HuH-7.5 (cell line): ENCODE measurements at places on chromosomes 2 and 18.

GRCh38 chr18:33536904-33537303 lies 41.1 kb upstream of the ASXL3 start:
- DNase-seq = no peak

- no peak for DNase-seq
Observed at GRCh38 chr2:18750672-18751554, 161.5 kb upstream of the NT5C1B start.

DNA sequence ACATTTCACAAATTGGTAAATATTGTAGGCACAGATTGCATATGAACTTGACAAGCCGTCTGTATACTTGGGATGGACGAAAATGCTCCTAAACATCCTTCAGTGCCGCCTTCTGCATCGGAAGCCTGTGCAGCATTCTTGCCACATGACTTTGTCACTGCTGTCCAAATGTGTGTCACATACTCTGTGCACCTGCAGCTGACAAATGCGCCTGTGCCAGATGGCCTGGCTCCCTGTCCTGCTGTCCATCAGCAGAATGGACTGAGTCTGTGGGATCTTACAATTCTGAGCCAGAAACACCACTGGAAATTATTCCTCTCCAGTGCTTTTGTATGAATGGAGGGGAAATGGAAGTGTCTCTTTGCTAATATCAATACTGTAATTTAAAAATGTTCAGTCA lies 89.9 kb downstream of the DCDC2C start:
- DNase-seq = no peak

GRCh38 chr2:42195559-42195958 lies 26.4 kb downstream of the EML4 start:
- DNase-seq = no peak

DNA sequence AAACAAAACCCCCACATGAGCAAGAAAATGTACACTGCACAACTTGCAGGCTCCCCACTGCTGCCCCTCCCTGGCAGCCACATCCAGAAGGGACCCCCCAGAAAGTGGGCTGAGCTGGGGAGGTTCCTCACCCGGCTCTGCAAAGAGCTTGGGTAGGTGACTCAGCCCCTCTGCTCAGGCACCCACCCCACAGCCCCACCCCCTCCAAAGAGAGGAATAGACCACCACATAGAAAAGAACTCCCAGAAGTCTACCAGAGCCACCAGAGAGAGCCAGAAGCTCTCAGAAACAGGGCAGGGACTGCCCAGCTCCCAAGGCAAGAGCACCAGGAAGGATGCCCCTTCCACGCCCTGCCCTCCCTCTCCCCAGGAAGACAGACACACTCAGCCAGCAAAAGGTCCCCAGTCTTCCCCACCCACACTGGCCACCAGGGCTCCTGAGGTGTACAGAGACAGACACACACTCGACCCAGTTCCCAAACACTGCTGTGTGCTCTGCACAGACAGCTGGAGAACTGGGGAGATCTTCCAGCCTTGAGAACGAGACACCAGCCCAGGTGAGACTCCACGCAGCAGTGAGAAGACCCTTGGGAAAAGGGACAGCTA lies 28.2 kb downstream of the BIN1 start:
- DNase-seq = no peak

GRCh38 chr2:28607730-28608499 lies 112.1 kb downstream of the PLB1 start:
- no peak for DNase-seq

- DNase-seq = no peak
Observed at GRCh38 chr2:241891988-241892298, 22.4 kb downstream of the RTP5 start.

DNA sequence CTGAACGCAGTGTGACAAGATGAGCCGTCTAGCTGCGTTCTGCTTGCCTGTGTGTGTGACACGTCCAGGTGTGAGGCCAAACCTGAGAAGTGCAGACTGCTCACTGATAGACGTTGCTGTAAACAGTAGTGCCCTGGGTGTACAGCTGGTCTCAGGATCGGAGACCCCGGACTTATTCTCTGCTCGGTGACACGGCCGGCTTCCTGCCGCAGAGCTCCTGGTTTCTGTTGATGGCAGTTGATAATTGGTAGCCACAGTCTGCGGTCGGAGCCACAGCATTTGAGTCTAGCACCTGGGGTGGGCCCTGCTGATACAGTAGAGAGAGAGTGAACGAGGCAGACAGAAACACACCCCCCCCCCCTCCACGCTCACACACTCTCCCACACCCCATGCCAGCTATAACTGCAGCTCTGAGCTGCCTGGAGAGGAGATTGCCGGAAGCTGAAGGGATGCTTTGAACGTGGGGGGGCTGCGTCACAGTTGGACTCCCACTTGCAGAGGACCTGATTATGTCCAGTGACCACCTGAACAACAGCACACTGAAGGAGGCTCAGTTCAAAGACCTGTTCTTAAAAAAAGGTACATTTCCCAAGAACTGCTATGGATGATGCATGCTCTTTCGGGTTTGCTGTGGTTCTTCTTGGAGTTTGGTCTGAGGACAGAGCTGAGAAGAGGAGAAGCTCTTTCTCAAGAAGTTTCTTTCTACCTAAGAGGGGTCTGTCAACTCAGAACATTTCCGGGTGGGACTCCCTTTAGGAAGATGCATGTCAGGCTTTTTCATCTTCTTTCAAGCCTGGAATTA lies 114.0 kb downstream of the FAM210A start:
- DNase-seq = no peak

DNA sequence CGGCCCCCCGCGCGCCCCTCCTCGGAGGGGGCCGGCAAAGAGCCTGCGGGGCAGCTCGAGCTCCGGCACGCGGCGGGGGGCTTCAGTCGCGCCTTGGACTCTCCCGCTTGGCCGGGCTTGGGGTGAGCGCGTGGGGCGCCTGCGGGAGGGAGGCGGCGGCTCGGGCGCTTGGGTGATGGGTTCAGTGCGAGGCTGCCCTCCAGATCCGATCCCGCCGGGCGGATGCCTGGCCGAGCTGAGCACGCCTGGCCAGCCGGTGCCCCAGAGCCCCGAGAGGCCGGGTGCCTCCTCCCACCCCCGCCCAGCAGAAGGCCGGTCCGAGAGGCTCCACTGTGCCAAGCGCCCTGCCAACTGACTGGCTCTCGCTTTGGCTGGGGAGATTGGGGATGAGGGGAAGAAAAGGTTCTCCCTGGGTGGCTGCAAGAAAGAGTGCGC lies 273 bp upstream of the NXPH2 start:
- no peak for DNase-seq

GRCh38 chr2:240304746-240305161 lies 130.7 kb upstream of the GPC1 start:
- no peak for DNase-seq

DNA sequence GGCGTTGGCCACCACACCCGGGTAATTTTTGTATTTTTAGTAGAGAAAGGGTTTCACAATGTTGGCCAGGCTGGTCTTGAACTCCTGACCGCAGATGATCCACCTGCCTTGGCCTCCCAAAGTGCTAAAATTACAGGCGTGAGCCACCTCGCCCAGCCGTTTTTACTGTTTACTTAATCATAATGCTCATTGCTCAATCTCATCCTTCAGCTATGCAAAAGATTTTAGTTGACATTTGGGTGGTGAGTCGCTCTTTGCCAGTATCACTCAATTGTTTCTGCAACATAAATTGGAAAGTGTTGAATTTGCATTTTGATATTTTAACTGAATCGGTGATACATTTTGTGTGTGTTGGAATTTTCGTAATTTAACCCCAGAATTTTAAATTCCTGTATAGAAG lies 7.8 kb upstream of the ZNF532 start:
- DNase-seq = no peak

DNA sequence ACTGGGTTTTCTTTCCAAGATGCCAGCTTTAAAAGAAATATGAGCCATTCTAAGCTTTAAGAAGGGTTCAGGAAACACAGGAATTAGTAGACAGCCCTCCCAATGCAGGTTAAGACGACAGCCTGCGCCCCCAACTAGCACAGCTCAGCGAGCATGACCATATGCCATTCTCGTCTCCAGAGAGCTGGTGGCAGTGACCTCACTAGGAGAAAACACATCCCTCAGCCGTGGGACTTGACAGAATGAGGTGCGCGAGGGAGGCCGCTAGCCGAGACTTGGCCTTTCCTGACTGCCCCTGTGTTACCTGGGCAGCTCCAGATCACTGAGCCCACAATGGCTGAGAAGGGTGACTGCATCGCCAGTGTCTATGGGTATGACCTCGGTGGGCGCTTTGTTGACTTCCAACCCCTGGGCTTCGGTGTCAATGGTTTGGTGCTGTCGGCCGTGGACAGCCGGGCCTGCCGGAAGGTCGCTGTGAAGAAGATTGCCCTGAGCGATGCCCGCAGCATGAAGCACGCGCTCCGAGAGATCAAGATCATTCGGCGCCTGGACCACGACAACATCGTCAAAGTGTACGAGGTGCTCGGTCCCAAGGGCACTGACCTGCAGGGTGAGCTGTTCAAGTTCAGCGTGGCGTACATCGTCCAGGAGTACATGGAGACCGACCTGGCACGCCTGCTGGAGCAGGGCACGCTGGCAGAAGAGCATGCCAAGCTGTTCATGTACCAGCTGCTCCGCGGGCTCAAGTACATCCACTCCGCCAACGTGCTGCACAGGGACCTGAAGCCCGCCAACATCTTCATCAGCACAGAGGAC lies 103.9 kb downstream of the MAPK4 start:
- DNase-seq = no peak

- no peak for DNase-seq
Observed at GRCh38 chr2:47206181-47206580, 51.1 kb upstream of the STPG4 start.

- DNase-seq = no peak
Observed at GRCh38 chr2:234514873-234515638, 18.2 kb upstream of the ARL4C start.

DNA sequence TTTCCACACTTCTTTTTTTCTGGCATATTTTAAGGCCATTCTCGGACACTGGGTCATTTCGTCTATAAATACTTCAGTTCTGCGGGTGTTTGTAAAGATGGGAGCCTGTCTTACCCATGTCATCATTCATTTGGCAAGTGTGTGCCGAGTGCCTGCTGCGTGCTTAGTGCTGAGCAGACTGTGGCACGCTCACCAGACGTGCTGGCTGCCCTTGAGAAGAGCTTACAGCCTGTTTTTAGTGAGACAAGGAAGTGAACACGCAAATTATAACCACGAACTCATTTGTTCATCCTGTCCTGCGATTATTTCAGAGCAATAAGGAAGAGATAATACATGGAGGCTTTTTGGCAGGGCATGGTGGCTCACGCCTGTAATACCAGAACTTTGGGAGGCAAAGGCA lies 10.4 kb upstream of the STON1 start:
- no peak for DNase-seq

- no peak for DNase-seq
Observed at GRCh38 chr2:1850031-1850430, 105.7 kb upstream of the PXDN start.

DNA sequence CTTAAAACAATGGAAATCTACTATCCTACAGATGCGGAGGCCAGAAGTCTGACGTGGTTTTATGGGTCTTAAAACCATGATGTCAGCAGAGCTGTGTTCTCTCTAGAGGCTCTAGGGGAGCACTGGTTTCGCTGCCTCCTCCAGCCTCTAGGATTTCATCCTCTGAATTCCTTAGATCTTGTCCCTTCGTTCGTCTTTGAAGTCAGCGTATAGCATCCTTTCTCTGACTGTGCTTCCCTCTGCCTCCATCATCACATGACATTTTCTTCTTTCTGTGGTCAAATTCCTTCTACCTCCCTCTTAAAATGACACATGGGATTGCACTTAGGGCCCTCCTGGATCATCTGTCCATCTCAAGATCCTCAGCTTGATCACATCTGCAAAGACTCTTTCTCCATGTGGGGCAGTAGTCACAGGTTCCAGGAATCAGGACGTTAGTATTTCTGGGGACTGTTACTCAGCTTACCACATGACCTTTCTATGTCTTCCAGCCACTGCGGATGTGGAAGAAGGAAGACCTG lies 22.7 kb upstream of the NCK2 start:
- DNase-seq = no peak

GRCh38 chr2:217978536-217979150 lies 24.2 kb downstream of the TNS1 start:
- DNase-seq = peak; percentile 46

DNA sequence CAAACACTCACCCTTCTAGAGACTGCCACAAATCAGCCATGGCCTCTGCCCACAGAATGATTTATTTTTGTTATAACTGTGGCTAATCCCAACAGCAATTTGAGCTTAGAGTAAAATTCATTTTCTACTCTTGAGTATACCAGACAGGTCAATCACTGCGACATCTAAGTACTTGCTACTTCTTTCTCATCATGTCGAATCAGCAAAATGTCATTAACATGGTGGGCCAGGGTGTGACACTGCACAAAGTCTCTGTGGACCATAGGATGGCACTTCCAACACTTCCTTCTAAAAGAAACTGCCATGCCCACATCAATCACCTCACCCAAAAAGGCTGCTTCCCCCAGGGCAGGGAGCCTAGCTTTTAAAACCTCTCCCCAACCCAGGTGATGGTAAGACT lies 64.4 kb downstream of the KCNG3 start:
- no peak for DNase-seq

- no peak for DNase-seq
Observed at GRCh38 chr2:23413641-23414040, 28.7 kb downstream of the KLHL29 start.

- DNase-seq = no peak
Observed at GRCh38 chr2:219548990-219549389, 5.2 kb downstream of the TMEM198 start.

- no peak for DNase-seq
Observed at GRCh38 chr2:149160701-149161217, 122.3 kb downstream of the LYPD6B start.

- no peak for DNase-seq
Observed at GRCh38 chr2:16775899-16776231, 110.2 kb upstream of the CYRIA start.

GRCh38 chr2:54377901-54378493 lies 78.1 kb upstream of the SPTBN1 start:
- DNase-seq = no peak

GRCh38 chr2:30385327-30385726 lies 61.7 kb upstream of the LCLAT1 start:
- DNase-seq = no peak

GRCh38 chr2:205723179-205723578 lies 40.9 kb downstream of the NRP2 start:
- no peak for DNase-seq

- DNase-seq = no peak
Observed at GRCh38 chr2:112765251-112765650, 842 bp upstream of the CKAP2L start.

DNA sequence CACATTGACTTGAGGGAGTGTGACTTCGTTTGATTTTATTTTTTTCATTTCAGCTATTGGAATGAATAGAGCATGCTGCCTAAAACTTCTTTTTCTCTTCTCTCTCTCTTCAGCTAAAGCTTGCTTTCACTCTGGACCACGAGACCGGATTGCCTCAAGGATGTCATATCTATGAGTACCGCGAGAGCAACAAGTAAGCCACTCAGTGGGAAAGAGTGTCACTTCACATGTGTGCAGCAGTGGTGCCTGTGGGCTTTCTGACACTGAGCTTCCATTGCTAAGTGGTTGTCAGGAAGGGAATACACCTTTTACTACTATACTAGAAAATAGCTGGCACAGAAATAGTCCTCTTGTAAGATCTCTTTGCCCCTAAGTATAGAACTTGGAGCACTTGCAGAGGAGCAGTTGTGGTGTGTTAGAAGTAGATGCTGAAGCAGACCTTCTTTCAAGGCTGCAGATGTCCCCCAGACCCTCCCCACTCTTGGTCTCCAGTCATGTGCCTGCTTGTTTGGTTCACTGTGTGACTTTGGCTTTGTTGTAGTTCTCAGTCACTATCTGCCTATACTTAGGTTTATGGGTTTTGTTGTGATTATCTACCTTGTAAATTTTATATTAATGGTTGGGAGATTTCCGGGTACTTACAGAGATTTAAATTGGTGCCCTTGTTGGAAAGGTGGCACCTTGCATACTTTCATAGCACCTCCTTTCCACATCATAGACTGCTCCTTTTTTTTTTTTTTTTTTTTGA lies 78.5 kb upstream of the ALPP start:
- DNase-seq = no peak

- peak; percentile 25 for DNase-seq
Observed at GRCh38 chr2:65264821-65265670, 37.4 kb downstream of the ACTR2 start.
